ENCODE measurements at places on chromosomes 3 and 15. TPM values are rescaled to one million over a fixed set of nuclear protein-coding genes. Genes with fewer than 3 reads are reported as not detected.

- DNase-seq = no peak
- H3K4me3 ChIP-seq = no peak overlapping the region
- no peak overlapping the region for H3K27ac ChIP-seq
- H3K36me3 ChIP-seq = no peaks in the 10 kb centered on the region
Observed at GRCh38 chr3:191985691-191986090, 524.7 kb downstream of the PYDC2 start.

- peaks cover 20% of the 10 kb centered on the region for H3K4me1 ChIP-seq
- H3K36me3 ChIP-seq = no peaks in the 10 kb centered on the region
- no peaks in the 10 kb centered on the region for H3K27me3 ChIP-seq
Observed at GRCh38 chr15:100733101-100733842, 130.9 kb downstream of the ASB7 start.

The SHISA5 gene
- total RNA-seq = 46.5 TPM

DNA sequence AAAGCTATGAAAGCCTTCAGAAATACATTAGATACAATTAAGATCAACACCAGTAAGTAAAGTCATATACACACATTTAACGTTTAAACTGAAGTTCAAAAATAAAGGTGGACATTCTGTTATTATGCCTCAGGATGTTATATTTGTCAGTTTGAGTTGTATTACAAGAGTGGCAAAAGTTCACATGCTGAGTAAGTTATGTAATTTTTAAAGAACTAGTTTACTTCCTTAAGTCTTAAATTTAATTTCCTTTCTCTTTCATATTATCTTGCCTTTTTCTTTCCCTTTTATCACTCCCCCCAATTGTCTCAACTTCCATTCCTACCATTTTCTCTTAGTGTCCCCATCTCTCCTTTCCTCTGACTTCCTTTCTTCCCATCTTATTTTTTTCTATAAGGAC is 4.9 kb upstream of the GPR87 start:
- no peak overlapping the region for H3K27ac ChIP-seq
- no peak overlapping the region for H3K4me3 ChIP-seq
- no peaks in the 10 kb centered on the region for H3K27me3 ChIP-seq

Data from body of pancreas (tissue), 4 donors.